ENCODE measurements at places on chromosomes 2 and 18.

DNA sequence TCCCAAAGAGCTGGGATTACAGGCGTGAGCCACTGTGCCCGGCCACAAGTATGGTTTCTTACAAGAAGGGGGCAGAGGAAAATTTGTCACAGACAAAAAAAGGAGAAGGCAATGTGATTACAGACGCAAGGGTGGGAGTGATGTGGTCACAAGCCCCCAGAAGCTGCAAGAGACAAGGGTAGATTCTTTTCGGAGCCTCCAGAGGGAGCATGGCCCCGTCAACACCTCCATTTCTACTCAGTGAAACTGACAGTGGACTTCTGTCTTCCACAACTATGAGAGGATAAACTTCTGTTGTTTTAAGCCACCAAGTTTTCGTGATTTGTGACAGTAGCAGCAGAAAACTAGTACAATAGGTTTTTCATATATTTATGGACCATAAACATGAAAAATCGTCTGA is 2.1 kb upstream of the TCF7L1 start:
- no peak for DNase-seq

- no peak for DNase-seq
These were observed 36.8 kb upstream of the EML4 start for GRCh38 chr2:42132191-42132965.

- no peak for DNase-seq
These were observed 66.6 kb downstream of the CNTNAP5 start for GRCh38 chr2:124091721-124092120.

- DNase-seq = no peak
These were observed 88.4 kb downstream of the ACTR2 start for GRCh38 chr2:65316072-65316471.

DNA sequence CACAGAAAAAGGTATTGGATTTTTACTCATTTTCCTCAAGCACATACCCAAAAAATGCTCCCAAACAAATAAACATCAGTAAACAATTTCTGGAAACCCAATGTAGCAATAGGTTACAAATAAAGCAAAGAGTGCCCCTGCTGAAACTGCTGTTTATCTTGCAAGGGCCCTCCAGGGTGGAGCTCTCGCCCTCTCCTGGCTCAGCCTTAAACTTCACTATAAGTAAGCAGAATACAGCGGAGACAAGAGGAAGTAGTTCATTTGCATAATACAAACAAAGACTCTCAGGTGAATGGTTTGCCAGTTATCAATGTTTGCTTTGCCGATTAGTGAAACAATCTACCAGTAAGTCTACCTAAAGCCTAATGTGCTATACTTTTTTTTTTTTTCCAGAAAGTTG is 437.6 kb downstream of the DLGAP1 start:
- DNase-seq = no peak

- no peak for DNase-seq
These were observed 2.8 kb upstream of the PPP4R3B start for GRCh38 chr2:55620123-55620779.

DNA sequence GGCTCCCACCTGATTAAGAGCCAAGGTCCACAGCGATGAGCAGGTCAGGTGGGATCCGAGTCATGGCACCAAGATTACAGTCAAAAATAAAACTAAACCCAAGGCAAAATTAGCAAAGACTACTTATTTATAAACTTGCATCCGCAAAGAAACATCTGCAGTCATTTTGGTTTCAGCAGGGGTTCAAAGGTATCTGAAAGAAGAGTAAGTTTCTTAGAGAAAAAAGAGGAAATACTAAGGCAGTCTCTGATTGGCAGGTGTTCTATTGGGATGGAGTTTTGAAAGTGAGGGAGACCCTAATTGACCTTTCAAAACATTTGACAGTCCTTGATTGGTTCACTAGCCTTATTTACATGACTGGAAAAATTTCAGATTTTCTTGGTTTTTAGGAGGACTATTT is 11.0 kb upstream of the PLB1 start:
- no peak for DNase-seq

GRCh38 chr2:57622009-57622408 is 424.6 kb upstream of the VRK2 start:
- no peak for DNase-seq

DNA sequence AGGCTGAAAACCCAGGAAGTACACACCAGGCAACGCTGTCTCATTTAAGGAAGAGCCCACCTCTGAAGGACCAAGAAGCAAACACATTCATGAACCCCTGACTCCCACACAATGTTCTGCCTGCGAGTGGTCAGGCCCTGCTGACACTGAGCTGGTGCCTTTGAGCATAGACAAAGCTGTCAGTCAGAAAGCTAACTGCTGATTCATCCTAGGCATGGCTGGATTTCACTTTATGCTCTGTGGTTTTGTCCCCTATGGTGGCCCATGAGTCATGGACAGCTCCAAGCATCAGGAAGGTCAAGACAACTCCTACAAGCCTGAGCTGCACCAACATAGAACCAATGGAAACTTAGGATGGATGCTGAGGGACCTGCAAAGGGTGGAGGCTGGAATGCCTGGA is 78.9 kb downstream of the UXS1 start:
- DNase-seq = no peak

- DNase-seq = no peak
These were observed 34.1 kb downstream of the RAPH1 start for GRCh38 chr2:203500951-203501350.

GRCh38 chr2:145220496-145220895 is 700.6 kb upstream of the ZEB2 start:
- DNase-seq = no peak

GRCh38 chr2:107072150-107072940 is 186.4 kb upstream of the ST6GAL2 start:
- no peak for DNase-seq

- DNase-seq = no peak
These were observed 562.3 kb downstream of the SOX11 start for GRCh38 chr2:6254441-6254840.

- DNase-seq = no peak
These were observed 249.3 kb upstream of the GULP1 start for GRCh38 chr2:188042412-188042811.

- DNase-seq = no peak
These were observed 6.0 kb downstream of the ENOSF1 start for GRCh38 chr18:706405-706804.

DNA sequence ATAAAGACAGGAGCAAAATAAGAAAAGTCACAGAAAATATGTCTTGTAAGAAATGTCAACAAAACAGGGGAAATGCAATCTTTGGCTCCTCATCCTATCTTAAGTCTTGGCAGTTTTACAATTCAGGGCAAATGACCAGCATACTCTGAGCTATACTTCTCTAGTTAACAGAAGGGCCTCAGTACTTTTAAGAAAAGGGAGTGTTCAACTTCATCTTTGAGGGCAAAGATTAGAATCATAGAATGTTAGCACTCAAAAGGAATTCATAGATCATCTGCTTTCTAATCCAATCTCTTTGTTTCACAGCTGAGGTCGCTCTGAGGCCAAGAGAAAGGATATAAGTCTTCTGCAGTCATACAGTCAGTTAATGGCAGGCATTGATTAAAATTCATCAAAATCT is 174.0 kb upstream of the NT5C1B start:
- DNase-seq = no peak

DNA sequence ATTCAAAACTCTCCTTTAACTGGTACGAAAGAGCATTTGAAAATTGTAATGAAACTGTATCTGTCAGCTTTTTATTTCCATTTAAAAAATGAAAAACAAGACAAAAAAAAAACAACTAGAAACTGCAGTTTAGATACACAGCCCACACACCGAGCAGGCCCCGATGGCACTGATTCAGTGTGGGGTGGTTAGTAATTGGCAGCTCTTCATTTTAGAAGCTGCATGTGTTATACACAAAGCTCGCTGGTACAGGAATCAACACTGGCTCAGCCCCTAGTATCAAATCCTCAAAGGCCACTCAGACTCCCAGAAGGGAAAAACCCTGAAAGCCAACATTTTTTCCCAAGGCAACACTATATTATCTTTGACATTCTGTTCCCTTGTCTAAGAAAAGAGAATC is 30.5 kb upstream of the RMDN2 start:
- DNase-seq = no peak

DNA sequence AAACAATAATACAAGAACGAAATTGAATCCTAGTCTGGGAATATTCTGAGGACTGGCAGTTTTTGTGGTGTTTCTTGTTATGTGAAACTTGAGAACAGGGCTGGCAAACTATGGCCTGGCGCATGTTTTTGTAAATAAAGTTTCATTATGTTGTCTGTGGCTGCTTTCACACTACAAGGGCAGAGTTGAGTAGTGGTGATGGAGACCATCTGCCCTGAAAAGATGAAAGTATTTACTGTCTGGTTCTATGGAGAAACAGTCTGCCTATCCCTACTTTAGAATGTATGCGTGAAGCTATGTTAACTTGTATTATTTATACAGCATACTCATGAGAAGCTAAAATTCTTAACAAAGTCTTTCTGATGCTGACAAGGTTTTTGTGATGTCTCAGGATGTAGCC is 351.9 kb downstream of the LRRTM1 start:
- DNase-seq = no peak

DNA sequence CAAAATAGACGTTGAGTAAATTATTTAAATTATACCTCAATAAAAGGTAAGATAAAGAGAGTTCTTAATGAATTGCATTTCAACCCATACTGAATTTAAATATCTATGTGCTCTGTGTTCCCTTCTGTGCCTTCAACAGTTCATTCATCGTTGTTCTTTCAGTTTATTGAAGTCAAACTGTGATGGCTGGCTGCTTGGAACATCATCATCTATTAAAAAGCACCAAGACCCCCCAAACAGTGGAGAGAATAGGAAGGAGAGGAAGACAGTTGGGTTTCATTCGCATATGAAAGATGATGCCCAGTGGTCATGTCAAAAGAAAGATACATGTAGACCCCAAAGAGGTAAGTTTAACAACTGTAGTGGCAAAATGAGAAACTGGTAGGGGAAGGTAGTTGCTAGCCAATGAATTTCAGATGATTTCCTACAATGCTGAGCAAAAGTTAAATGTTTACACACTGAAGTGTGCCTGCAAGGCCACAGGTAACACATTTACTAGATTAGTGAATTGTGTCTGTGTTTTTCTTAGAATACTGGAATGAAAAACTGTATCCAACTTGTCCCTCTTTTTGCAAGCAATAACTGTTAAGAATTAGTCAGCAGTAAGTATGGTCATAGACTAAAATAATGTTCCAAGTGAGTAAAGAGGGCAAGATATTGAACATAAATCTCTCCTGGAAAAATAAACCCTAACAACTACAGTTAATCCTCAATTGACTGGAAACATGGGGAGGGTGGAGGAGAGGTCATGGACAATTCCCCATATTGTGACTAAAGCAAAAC is 331.3 kb downstream of the KIAA1328 start:
- no peak for DNase-seq

DNA sequence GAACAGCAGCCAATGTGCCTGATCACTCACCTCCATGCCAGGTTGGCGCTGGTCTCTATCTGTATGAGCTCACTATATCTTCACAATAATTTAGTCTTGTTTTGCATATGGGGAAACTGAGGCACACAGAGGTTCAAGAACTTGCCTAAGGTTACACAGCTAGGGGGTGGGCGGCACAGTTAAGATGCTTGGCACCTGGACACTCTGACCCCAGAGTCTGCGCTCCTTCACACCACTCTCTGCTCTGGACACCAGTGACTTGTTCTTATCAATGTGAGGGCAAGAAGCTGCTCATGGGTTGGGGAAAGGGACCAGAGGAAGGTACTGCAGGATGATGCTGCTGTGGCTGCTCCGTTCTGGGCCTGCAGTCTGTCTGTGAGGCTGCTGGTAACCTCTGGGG is 27.1 kb downstream of the FBLN7 start:
- no peak for DNase-seq

GRCh38 chr2:188443207-188443606 is 151.5 kb downstream of the GULP1 start:
- DNase-seq = no peak

DNA sequence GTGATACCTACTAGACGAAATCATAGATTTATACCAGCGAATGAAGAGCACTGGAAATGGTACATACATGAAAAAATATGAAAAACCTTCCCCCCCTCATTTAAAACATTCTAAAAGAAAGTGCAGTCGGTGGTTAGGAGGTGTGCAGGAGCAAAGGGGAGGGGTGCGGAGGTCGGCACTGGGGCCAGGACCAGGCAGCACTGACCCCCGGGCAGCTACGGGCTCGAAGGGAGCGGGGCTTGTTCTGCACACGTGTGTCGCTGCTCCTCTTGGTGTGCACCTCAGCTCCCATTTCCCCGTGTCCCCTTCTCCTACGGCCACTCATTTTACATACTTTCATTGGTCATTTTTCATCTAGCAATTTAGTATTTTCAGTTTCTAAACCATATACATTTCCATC is 89.0 kb downstream of the LAMA1 start:
- DNase-seq = no peak

DNA sequence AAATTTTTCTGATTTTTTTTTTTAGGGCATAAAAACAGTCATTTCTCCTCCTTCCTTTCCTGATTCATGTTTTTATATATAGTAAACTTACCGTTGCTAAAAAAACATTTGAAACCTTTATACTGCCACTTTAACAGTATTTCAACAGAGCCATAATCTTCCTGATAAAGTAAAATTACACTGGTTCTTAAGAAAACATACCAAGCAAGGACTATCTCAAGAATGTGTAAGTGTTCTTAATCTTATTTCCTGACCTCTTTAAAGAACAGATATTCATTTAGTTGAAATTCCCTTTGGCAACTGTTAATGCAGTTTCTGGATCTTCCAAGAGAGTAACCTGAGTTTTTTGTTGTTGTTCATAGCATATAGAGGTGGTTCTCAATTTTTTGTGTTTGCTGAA is 26.6 kb upstream of the COLEC12 start:
- DNase-seq = no peak

GRCh38 chr2:54899576-54900200 is 150.6 kb downstream of the RTN4 start:
- DNase-seq = no peak

GRCh38 chr2:98605076-98605475 is 3.2 kb downstream of the COA5 start:
- DNase-seq = no peak

DNA sequence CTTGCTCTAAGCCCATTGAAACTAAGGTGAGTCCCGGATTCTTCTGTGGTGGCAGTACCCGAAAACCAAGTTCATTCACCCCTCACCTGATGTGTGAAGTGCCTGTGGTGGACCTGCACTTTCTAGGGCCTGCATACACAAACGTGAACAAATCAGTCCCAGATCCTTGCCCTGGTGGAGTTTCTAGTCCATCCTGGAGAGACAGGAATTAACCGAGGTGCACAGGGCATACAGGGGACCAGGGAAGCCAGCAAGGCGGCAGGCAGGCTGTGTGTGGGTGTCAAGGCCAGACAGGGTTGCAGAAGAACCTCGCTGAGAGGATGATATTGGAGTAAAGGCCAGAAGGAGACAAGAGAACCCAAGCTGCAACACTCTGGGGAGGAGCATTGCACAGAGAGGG is 106.1 kb downstream of the SMIM21 start:
- DNase-seq = no peak

GRCh38 chr2:45852450-45853150 is 201.1 kb downstream of the PRKCE start:
- no peak for DNase-seq

DNA sequence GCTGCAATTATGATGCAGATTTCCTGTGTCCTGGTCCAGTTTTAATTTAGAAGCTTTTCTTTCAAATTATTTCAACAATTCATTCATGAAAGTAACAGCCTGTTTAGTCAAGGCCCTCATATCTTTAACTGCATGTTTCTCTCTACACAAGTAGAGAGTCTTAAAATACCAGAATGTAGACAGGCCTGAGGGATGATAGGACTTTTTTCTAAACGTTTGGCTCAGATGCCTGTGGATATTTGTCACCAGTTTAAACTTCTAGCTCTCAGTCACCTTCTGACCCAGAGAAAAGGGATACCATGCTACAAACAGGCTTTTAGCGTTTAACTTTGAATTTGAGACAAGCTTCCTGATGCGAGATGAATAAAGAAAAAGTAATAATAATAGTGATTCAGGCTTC is 15.7 kb downstream of the COL5A2 start:
- DNase-seq = no peak
